ENCODE measurements at places on chromosomes 6 and 20.

GRCh38 chr6:37005061-37005810 lies at the start of gene FGD2:
FGD2 (plus strand) TSS chr6:37005655; CDS start chr6:37005818, 163 bp downstream.
- peak; percentile 77 for DNase-seq

GRCh38 chr6:125031385-125031784 lies 69.1 kb downstream of the RNF217 start:
- no peak for DNase-seq

DNA sequence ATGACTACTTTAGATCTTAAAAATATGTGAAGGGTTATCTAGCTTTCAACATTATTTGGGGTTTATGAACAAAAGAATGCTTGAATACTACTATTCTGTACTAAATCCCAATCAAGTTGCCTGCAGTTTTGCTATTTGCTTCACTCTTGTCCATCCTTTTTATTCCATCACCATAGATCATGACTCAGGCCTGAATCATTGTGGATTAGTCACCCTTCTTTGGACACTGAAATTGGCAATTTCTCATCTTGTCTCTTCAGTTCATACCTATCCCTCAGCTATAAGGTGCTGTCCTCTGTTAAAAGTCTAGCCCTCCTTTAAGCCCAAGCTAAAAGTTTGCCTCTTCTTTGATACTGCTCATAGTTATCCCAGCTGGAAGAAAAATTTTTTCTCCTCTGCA lies 199.1 kb downstream of the CENPW start:
- DNase-seq = no peak

DNA sequence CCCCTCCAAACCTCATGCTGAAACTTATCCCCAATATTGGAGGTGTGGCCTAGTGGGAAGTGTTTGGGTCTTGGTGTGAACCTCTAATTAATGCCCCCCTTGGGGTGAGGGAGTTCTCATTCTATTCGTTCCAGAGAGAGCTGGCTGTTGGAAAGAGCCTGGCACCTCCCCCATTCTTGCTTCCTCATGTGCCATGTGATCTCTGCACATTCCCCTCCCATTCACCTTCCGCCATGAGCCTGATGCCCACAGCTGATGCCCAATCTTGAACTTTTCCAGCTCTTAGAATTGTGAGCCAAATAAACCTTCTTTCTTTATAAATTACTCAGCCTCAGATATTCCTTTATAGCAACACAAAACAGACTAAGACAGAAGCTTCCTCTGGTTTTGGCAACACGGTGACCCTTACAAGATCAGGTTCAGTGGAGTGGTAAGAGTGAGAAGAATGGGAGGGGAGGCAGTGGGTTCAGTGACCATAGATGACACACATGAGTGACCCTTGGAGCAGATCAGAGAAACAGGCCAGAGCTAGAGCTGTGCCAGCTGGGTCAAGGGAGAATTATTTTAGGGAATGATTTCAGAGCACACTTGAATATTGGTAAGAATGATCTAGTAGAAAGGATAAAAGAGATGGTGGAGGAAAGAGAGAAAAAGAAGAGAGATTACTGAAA lies 176.4 kb downstream of the LY86 start:
- no peak for DNase-seq

DNA sequence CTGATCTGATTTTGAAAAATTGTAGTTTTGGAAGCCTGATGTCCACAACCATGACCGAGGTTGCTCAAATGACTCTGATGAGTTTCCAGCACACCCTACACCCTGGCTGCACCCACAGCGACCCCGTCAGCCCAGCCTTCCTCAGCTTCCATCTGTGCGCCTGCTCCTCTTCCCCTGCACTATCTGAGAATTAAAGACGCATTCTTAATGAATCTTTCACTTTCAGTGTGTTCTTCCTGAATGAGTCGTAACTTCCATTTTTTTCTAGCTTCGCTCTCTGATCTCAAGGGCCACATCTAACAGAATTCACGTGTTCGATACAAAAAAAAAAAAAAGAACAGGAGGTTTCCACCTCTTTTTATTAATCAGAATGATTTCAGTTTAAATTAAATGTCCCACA lies 21.3 kb upstream of the RREB1 start:
- DNase-seq = no peak

DNA sequence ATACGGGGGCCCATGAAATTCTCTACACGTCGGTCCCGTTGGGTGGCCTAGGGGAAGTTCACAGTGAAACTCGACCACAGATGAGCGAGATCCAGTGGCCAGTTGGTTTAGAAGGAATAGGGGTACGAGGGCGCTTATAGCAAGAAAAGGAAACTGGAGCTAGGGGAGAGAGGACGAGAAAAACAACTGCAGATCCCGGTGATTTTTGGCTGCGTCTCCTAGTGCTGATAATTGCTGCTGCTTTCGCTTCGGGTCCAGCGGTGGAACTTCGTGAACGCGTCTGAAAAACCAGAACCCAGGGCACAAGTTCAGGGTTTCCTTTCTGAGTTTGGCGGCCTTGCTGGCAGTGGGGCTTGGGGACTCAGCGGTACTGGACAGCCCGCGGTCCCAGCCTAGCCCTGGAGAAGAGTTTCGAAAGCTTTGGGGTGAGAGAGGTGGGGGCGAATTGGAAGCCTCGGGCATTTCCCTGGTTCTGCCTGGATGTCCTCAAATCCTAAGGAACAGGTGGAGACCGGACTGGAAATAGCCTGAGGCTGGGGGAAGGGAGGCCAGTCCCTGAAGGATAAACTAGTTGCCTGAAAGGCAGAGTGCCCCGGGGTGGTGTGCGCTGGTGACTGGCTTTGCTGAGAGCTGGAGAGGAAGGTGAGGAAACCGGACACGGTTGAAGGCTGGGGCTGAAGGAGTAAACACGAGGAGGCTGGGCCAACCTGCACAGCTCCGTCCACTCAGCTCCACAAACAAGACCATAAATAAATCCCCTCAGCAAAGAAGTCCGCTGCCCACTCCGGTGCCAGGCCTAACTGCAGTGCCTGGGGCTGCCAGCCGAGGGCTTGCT lies 793 bp downstream of the GMPR start:
- no peak for DNase-seq

DNA sequence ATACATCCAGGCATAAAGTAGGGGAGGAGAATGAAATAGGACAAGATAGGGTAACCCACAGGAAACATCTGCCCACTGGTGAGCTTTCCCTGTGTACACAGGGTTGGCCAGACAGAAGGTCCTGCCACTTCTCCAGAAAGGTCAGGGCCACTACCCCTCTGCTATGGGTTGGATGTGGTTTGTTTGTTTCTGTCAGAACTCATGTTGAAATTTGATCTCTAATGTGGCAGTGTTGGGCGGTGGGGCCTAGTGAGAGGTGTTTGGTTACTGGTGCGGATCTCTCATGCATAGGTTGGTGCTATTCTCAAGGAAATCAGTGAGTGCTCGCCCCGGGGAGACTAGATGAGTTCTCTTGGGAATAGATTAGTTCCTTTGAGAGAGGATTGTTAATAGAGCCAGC lies 15.6 kb upstream of the MAS1 start:
- DNase-seq = no peak

GRCh38 chr6:167957626-167958025 lies 39.8 kb upstream of the KIF25 start:
- DNase-seq = no peak

- no peak for DNase-seq
Measured at GRCh38 chr20:42155586-42155985, 537.4 kb upstream of the CHD6 start.

DNA sequence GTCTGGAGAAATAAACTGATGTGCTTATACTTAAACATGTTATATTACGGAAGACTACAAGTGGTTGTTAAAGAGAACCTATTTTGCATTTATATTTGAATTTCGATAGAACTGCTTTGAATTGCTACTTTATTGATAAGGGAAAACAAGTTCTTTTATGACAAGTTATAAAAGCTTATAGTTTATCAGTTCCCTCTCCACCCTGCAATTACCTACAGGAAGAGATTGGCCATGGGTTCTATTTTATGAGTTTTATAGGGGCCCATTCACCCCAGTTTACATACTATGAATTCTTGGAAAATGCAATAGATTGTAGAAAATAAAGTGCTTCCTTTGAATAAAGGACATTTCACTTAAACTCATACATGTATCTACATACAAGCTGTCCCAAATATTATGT lies 144.4 kb downstream of the AHI1 start:
- no peak for DNase-seq

DNA sequence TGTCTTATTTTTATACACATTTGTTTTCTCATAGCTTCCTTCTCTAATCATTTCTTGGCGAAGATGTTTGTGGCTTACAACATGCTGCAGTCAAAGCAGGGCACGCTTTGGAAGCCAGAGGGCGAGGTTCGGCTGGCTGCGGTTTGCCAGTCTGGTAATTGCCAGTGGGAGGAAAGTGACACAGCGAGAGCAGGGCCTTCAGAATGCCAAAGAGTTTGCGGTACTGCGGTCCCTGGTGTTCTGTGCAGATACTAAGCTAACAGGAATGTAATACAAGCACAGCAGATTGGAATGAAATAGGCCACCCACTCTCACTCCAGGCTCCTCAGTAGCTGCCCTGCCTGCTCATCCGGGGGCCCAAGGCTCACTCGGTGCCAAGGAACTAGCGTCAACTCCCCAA lies 58.7 kb upstream of the TGM3 start:
- no peak for DNase-seq

DNA sequence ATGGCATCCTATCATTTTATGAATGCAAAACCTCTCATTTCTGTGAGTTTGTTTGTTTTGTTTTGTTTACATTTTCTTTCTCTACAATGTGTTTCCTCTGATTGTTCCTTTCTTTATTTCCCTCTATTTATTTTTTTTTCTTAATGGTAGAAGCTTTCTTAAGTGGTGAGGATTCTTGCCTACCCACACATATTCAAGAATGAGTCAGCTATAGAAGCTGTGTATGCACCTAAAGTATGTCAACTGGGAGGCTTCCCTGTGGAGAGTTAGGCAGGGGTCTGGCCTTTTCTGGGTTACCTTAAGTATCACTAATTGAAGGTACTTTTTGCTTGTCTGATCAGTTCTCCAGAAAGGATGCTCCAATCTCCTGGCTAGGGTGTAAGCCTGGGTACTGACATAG lies 354.0 kb downstream of the ESR1 start:
- no peak for DNase-seq

DNA sequence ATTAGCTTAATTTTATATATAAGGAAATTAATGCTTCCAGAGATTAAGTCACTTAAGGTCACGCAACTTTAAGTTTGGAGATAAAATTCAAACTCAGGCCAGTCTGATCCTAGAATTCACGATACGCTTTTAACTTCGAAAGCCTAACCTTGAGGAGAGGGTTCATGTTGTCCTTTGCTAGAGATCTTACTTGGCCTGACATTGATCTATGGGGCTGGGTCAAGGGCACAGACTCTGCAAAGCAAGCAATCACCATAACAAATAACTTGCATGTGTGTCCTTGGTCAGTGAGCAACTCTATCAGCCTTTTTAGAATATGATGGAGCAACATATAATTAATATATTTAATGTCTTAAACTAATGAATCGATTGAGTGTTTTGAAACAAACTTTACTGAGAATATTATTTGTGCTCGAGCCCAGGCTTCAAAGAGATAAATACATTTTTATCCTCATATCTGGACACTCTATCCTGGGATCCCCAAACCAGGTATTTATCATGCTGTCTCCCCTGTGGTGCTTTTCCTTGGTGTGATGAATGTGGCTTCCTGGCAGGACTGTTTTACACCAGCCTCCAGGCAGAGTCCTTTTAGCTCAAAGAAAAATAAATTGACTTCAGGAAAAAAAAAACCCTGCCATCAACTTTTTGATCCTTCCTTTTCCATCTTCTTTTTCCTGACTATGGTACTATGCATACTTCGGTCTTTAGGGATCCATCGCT lies 29.1 kb downstream of the RPS12 start:
- no peak for DNase-seq

GRCh38 chr6:79463621-79464050 lies 73.6 kb downstream of the LCA5 start:
- DNase-seq = no peak

DNA sequence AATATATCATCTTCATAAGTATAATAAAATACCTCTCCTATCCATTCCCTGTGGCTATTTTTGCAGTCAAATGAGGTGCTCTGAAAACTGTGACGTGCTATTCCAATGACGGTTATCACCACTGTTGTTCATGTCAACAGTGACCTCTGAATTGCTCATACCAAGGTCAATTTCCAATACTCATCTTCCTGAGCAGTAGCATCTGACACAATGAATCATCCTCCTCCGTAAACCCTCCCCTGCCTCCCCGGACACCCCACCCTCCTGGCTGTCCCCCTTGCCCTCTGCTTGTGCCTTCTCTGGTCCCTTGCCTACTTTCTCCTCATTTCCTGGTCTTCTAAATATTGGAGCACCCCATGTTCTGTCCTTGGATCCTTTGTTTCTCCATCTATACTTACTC lies 77.7 kb upstream of the SLC22A23 start:
- DNase-seq = no peak

GRCh38 chr20:34952671-34953070 lies 2.9 kb downstream of the GSS start:
- DNase-seq = no peak

DNA sequence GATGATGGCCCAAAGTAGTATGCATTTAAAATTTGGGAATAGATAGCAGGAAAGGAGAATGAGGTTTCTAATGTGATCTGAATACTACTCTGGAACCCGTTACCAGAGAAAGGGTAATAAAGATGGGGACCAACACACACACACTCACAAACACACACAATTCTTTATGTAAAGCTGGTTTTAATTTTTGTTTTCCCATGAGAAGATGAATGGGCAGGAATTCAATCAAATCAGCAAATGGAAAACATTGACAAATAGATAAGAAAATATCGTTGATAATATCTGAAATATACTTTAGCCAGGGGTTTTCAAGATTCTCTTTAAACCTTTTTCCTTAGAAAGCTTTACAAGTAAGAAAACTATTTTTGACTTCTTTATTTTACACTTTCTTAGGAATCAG lies 303.0 kb downstream of the PRL start:
- no peak for DNase-seq

GRCh38 chr6:21450149-21450548 lies 143.4 kb upstream of the SOX4 start:
- DNase-seq = no peak

DNA sequence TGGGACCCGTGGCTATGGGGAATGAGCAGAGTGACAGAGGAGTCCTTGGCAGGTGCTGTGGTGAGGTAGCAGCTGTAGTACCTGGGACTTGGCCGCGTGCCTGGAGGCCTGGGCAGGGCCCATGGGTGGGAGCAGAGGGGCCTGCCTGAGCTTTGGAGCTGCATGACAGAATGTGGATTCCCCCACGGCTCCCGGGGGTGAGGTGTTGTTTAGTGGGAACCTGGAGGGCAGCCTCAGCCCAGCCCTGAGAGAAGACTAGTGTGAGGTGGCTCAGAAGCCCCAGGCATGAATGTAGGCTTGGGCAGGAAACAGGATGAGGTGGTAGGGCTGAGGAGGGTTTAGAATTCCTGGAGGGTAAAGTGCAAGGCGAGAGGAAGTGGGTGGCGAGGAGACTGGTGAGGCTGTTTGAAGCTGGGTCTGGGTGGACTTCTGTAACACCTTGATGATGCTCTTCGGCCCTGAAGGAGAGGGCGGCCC lies 86.5 kb upstream of the SCP2D1 start:
- no peak for DNase-seq

- no peak for DNase-seq
Measured at GRCh38 chr6:120395784-120396183, 938.5 kb downstream of the TBC1D32 start.
